ENCODE measurements at places on chromosomes 4 and X. TPM values are rescaled to one million over a fixed set of nuclear protein-coding genes. Genes with fewer than 3 reads are reported as not detected.

FAAH2 gene
- polyA plus RNA-seq: 2.1 TPM

PPEF2 gene
- polyA plus RNA-seq: 0.01 TPM

RGN gene
- 22.5 TPM for polyA plus RNA-seq

DDX53 gene
- not detected for polyA plus RNA-seq

PRRG1 gene
- polyA plus RNA-seq: 7.2 TPM

PPAT gene
- polyA plus RNA-seq: 16.9 TPM

Data from HepG2 (cell line).